Kidney tubule cell (primary cell): ENCODE measurements at places on chromosomes 12 and 14.

DNA sequence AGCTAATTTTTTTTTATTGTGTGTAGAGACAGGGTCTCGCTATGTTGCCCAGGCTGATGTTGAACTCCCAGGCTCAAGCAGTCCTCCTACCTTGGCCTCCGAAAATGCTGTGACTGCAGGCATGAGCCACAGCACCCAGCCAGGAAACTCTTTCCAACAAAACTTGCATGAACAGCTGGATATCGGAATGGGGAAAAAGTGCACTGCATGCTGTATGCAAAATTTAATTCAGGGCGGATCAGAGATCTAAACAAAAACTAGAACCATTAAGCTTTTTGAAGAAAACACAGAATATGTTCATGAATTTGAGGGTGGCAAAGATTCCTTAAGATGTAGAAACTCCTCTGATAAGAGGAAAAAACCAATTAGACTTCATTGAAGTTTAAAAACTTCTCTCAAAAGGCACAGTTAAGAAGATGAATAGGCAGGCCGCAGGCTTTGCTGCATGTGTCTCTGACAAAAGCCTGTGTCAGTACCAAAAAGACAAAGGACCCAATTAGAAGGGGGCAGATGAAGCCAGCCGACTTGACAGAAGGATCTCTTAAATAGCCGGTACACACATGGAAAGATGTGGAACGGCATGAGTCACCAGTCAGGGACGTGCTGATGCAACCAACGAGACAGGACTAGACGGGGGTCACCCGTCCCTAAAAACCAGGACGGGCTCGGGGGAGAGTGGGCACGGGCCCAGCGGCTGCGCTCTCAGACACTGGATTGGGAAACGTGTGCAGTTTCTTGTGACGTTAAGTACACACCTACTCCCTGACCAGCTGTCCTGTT, 34.8 kb upstream of the MMP17 start:
- no peak for DNase-seq

- DNase-seq = no peak
Measured at GRCh38 chr12:65280306-65280705, 1.8 kb downstream of the MSRB3 start.

- DNase-seq = no peak
Measured at GRCh38 chr12:125493704-125494308, 428.6 kb downstream of the AACS start.

DNA sequence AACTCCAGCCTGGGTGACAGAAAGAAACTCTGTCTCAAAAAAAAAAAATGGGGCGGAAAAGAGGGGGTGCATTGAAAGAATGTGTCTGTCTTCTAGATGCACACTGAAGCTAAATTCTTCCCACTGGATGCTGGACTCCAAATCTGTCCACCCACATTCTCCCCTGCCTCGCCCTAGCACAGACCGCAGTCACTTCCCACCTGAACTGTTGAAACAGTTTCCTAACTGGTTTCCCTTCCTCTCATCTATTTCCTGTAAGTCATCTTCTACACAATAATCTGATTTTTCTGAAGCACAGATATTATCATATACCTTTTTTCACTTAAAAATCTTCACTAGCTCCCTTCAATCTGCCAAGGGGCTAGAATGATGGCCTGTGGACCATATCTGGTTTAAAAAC, 1.5 kb upstream of the HCAR1 start:
- DNase-seq = no peak

DNA sequence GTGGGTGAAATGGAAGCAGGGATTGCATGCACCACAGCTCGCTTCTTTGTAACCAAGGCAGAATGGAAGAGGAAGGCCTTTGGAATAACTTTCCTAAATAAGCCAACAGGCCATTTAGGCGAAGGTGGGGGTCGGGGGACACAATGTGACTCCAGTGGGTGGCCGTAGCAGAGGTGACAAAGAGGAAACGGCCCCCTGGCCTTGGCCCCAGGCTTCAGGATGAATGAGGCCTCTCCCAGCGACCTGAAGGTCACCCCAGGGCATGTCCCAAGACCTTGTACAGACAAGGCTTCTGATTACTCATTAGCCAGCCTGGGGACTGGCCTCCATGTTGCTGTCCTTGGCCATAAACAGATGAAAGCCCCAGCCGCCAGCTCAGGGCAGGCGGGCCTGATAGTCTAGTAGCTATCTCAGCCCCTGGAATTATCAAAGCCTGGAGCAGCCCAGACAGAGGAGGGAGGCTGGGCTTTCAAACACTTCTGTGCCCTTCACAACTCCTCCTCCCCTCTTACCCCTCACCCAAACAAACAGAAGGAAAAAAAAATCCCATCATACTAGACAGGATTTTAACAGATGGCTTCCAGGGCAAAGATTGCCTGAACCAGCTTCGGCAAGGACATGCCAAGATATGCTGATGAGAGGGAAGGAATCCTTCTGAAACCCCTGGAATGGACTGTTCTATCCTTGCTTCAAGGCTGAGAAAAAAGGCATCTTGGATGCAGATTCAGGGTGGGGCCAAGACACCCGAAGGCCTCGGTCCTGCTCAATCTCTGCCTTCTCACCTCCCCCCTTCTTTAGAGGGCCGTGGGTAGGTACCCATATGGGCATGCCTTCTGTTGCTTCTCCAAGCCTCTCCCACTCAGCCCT, 142.3 kb upstream of the PARP11 start:
- no peak for DNase-seq

DNA sequence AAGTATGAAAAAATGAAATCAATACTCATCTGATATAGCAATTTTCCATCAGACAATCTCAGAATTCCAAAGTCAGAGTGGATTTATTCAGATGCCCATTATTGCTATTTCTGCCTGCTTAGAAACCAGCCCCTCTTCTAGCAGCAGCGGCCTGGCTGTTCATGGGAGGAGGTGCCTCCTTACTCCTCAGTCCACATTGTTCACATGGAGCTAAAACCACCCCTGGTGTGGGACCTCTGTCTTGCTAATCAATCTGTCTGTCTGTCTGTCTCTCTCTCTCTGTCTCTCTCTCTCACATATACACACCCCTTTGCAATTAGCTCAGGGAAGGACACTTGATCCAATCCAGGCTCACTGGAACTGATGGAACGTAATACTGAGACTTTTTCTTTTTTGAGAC, 176.1 kb downstream of the APAF1 start:
- DNase-seq = no peak

- no peak for DNase-seq
Measured at GRCh38 chr14:52852810-52853521, 61.6 kb upstream of the GNPNAT1 start.

DNA sequence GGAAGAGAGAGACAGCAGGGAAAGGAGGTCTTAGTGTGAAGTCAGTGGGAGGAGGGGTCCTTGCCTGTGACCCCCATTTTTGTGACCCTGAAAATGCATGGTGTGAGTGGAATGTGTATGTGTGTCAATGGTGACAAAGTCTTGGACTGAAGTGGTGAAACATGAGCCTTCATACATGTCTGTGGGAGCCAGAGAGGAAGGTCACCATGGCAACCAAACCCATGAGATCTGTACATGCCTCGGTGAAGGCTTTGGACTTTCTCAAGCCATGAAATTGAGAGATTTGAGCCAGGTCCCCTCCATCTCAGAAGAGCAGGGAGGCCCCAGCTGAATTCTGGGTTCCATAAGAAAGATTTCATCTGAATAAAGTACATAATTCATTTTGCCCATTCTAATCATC, 108.7 kb downstream of the TTC8 start:
- DNase-seq = no peak

- DNase-seq = no peak
Measured at GRCh38 chr12:22242726-22243125, 91.8 kb downstream of the ST8SIA1 start.

DNA sequence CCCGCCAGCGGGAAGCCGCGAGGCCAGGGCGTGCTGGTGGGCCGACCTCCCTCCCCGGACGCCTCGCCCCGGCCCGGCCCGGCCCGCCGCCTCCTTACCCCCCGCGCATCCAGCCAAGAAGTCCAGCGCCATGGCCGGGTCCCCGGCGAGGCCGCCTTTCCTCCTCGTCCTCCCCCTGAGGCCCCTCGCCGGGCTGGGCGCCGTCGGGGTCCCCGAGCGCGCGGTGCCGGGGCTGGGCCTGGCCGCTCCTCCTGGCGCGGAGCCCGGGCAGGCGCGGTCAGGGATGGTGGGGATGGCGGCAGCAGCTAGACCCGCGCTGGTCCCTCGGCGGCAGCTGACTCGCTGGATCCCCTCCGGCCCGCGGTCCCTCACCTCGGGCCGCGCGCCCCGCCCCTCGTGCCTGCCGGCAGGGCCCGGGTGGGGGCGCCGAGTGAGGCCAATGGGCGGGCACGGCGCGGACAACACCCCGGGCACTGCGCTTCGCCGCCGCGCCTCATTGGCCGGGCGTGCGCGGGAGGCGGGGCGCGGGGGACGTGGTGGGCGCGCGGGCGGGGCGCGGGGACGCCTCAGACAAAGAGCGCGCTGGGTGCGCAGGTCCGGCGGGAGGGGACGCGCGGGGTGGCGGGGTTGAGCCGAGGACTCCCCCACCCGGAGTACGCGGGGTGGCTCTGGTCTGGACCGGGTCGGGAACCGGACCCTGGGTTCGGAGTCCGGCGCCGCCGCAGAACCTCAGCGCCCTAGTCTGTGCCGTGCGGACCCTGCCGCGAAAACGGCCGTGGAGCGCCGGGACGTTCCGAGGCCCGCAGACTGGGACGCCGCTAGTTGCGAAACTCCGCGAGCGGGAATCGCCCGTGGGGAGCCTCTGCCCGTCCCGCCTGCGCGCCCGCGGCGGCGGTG, at the start of gene SLC25A29:
SLC25A29 (minus strand) TSS at position 344 of the 897 bp plus-strand sequence; CDS start at position 132, 212 bp downstream.
- DNase-seq = peak; percentile 93

GRCh38 chr12:111826316-111826715, 15.7 kb upstream of the MAPKAPK5 start:
- DNase-seq = no peak

DNA sequence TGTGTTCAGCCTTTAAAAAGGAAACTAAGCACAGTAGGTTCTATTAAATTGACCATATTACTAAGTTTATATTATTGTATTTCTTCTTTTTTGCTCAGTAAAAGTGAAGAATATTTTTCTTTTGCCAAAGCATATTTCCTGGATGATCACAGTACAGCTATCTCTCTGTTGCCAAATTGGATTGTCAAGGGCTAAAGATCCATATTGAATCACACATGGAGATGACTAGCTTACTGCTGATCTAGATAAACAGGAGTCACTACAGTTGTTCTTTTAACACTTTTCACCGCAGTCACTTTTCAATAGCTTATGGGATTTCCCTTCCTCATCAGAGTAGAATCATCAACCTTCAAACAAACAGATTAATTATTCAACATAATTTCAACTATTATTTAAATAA, 78.6 kb downstream of the LRRC9 start:
- DNase-seq = no peak

GRCh38 chr12:67220065-67220464, 49.1 kb upstream of the CAND1 start:
- DNase-seq = no peak

- DNase-seq = peak; percentile 91
Measured at GRCh38 chr14:59483363-59483762, 845 bp downstream of the L3HYPDH start.

- no peak for DNase-seq
Measured at GRCh38 chr14:20485900-20486299, 16.7 kb downstream of the PNP start.

DNA sequence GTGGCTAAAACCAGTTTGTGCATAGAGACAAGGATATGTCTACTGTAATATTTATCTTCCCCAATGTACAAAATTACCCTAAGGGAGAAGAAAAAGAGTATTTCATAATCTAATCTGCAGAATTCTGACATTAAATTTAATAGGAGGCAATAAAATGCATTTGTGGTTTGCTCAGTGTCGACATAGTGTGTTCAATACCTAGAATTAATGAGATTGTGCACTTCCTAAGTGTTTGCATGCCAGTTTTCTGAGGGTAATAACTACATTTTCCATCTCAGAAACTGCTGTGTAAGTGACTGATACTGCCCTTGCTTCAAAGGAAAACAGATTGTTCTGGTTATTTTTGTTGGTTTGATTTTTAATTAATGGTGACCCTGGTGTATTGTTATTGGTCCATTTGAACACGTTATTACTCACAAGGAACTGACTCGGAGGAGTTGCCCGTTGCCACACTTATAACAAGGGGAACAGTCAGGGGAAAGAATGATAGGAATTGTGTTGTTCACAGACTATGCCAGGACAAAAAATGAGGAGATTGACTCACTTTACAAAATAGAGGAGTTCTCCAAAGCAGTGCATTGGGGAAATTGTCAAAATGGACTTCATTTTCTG, 960.3 kb upstream of the TMEM132C start:
- peak; percentile 22 for DNase-seq

- DNase-seq = peak; percentile 46
Measured at GRCh38 chr14:75675265-75675960, 14.4 kb downstream of the TTLL5 start.

DNA sequence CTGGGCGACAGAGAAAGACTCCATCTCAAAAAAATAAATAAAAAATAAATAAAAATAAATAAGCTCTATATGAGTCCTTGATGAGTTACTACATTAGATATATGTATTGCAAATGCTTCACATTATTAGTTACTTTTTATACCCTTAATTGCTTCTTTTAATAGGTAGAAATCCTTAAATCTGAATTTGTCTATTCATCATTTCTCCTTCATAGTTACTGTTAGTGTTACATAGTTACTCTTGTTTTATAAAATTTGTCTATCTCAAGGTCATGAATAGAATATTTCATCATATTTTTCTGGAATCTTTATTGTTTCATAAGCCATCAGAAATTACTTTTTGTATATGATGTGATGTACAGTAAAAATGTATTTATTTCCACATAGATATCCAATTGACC, 1624.8 kb upstream of the FLRT2 start:
- DNase-seq = no peak

- DNase-seq = no peak
Measured at GRCh38 chr14:53955229-53955556, 1.4 kb downstream of the BMP4 start.

- peak; percentile 40 for DNase-seq
Measured at GRCh38 chr12:2248901-2249381, 196.2 kb downstream of the CACNA1C start.

DNA sequence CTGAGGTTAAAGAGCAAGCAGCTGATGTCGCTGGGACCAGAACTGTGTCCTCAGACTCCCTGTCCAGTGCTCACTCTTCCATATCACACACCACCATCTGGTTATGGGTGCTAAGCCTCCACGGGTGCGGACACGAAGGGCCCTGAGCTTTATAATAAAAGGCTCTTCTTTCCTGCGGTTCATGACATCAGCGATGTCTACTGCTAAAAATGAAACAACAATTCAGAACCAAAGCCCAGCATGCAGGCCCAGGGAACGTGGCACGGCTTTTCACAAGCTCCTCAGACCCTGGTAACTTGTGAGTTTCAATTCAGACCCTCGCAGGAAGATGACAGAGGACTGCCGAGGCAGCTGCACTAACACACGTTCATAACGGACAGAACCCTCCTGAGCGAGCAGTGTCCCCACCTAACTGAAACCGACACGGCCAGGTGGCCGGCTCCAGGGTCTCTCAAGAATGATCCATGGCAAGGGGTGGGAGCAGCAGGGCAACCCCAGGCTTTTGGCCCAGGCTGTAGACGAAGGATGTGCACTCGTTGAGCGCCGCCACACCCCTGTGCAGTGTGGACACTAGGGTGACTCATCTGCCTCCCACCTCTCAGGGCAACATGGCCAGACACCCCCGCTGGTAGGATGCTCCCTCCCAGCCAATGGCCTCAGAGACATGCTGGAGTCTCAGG, 180.3 kb downstream of the CALM1 start:
- no peak for DNase-seq
